Tongue (tissue), 3 donors: ENCODE measurements at places on chromosomes 2 and 18. TPM values are rescaled to one million over a fixed set of nuclear protein-coding genes. Genes with fewer than 3 reads are reported as not detected.

SRD5A2 gene
- total RNA-seq, result 0.10 TPM

CRYGD gene
- not detected for total RNA-seq

MOCOS gene
- 0.31 TPM for total RNA-seq

COX7A2L gene
- 184 TPM for total RNA-seq

CPS1 gene
- total RNA-seq, result 2.8 TPM

CFC1 gene
- not detected for total RNA-seq

GREB1L gene
- 6.8 TPM for total RNA-seq

TSPYL6 gene
- total RNA-seq, result 0.21 TPM

ZNF397 gene
- total RNA-seq, result 37.7 TPM

IL1B gene
- 0.21 TPM for total RNA-seq

SLC4A1AP gene
- 29.7 TPM for total RNA-seq
